Activated CD4-positive, alpha-beta T cell treated with anti-CD3 and anti-CD28 coated beads, Interleukin-2, amount 10 ng/mL, durations not matched to agents 7 days and 5 days (primary cell): ENCODE measurements at places on chromosomes 5 and 9.

GRCh38 chr9:76373173-76373783, 20.9 kb downstream of the RFK start:
- no peak for DNase-seq

- DNase-seq = no peak
These were observed 142.9 kb downstream of the DOCK8 start for GRCh38 chr9:357560-357959.

- DNase-seq = no peak
These were observed 18.1 kb upstream of the ARRDC3 start for GRCh38 chr5:91401175-91401574.

GRCh38 chr9:21096172-21096900, 18.6 kb upstream of the IFNB1 start:
- DNase-seq = peak; percentile 59

GRCh38 chr5:154989626-154990025, 23.9 kb upstream of the KIF4B start:
- DNase-seq = no peak

DNA sequence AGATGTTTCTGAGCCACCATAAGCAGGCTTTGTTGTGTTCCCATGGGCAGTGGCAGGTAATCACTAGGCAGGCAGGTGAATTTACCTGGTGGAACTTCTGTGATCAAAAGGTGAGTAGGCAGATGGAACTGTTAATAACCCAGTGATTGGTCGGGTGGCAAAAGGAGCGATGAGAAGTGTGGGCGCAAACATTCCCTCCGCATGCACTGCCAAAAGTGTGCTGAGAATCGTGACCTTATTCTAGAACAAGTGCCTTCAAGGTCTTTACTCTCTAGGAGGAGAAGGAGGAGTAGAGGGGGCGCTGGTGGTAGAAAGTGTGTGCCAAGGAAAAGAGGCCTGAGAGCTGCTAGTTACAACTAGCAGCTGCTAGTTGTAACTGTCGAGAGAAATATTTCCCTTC, 3.3 kb downstream of the OTULINL start:
- DNase-seq = no peak

DNA sequence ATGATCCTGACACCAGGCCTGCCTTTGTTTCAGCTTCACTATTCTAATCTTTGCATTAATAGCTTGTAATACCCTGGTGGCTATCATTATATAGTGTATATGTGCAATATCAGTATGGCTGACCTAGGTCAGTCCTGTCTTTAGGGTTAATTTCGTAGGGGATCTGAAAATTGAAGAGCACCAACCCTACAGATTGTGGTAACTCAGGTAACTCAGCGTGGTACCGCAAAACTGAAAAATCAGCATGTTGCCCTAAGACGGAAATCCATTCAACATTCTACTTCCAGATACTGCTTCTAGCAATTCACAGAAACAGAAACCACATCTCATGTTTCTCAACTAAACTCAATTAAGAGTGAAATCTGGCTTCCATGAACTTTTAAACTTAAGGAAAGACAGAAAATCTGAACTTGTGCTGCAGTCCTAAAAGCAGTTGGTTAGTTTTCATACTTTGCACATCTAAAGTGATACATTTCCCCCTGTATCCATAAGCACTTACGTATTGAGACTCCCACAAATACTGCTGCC, 78.3 kb downstream of the FNIP1 start:
- no peak for DNase-seq

GRCh38 chr9:33453999-33454660, 6.7 kb upstream of the AQP3 start:
- no peak for DNase-seq

GRCh38 chr5:36841677-36842076, 34.9 kb upstream of the NIPBL start:
- no peak for DNase-seq

- DNase-seq = peak; percentile 46
These were observed 86.1 kb downstream of the WWC1 start for GRCh38 chr5:168377525-168377924.

DNA sequence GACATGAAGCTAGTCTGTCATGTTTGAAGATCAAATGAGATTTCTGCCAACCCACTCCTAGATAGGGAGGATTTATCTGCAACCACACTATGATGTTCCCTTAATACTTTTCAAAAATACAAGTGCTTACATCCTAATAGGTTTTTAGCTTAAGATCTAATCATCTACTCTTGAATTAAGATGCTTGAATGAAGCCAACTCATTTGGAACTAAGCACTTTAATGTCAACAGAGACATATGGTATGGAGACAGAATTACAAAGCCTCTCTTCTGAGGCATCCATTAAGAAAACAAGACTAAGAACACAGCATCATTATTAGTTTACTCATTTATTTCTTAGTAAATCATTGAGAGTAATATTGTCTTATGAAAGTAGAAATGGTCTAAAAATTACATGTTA, 139.3 kb upstream of the NFIB start:
- DNase-seq = no peak

DNA sequence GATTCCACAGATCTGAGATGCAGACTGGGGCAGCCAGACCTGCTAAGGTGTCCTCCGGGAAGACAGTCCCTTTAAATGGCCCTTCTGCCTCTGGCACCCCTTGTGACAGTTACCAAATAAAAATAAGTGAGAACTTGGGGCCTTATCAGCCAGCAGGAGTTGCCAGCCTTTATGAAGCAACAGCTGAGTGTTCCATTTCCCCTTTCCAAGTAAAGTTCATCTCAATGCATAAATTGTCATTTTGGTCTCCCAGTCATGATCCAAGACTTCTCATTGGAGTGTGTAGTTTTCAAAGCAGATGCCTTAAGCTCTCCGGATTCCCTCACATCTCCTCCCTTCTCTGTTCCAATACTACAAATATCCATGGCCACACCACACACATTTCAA, 4.1 kb downstream of the PTCH1 start:
- no peak for DNase-seq

DNA sequence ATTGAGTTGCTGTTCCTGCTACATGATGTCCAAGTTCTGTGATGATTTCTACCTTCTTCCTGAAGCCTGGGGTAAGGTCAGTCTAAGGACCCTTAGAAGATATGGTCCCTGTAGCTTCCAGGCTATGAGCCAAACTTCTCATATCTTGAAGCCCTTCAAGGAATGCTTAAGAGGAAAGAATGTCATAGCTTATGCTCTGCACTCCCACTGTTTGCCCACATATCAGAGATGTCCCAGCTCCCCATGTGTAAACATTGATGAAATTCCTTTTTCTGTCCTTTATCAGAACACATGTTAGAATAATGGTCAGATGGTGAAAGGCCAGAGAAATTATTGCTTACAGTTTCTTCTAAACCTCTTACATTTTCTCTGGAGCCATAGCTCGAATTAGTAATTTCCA, 41.4 kb upstream of the RUSC2 start:
- DNase-seq = no peak

- no peak for DNase-seq
These were observed 4.1 kb downstream of the FBXW11 start for GRCh38 chr5:172002310-172002709.

DNA sequence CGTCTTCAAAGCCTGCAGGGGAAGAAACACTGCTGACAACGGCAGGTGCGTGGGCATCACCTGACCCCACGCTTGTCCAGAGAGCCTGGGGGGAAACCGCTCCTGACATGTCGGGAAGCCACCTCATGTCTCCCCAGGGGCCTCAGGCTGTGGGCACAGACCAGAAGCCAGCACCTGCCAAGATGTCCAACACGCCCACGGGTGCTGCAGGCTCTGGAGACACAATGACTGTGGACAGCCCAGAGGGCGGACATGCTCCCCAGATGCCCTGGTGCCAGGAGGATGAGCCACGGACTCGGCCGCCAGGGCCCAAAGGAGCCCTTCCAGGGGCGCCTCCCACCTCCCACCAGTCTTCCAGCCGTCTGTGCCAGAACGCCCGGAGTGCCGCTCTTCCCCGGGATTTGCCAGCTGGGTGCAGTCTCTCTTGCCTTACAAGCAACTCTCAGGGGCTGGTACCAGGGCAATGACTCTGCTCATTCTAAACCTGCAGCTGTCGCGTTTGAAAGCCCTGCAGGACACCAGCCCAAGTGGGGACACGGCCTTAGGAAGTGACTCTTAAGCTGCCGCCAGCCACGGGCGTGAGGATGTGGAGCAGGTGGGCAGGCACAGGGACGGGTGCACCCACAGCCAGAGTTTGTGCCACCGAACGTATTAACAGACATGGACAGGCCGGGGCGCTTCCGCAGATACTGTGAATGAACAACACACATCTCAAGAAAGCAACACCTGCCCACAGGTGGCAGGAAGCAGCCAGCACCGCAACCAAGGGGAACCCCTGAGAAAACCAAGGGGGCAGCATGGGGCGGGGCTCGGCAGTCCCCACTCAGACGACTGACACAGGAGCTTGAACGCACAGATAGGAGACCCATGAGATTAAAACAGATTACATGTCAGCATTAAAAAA, 6.8 kb upstream of the LHX3 start:
- no peak for DNase-seq

DNA sequence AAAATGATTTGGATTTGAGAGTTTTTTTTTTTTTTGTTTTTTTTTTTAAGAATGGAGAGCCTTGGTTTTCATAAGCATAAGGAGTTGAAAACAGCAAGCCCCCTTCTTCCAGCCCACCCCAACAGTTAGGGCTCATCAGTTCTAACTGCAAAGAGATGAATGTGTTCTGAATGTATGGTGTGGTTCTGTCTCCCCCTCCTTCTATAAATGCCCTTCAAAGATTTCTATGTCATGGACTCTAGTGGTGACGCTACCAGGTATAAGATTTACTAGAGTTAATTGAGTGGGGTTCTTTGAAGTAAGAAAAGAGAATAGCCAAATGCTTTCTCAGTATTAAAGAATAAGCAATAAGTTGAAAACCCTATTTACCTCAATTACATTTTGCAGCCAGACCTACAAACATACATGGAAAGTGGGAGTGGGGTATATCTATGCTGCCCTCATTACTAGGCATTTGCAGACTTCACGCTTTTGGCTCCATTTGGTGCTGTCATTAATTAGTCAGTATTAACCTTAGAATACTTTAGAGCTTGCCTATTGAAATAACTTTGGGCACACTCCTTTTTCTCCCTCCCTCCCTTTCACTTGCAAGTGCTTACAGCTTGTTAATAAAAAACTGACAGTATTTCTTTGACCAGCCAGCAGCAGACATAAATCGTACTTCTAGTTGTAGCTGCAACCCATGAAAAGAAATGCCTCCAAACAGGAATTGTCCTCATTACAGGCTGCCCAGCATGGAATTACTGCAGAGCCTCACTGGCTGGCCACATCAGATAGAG, 667.2 kb upstream of the ZNF608 start:
- DNase-seq = no peak

GRCh38 chr5:30343707-30344106, 849.8 kb upstream of the CDH6 start:
- DNase-seq = no peak

DNA sequence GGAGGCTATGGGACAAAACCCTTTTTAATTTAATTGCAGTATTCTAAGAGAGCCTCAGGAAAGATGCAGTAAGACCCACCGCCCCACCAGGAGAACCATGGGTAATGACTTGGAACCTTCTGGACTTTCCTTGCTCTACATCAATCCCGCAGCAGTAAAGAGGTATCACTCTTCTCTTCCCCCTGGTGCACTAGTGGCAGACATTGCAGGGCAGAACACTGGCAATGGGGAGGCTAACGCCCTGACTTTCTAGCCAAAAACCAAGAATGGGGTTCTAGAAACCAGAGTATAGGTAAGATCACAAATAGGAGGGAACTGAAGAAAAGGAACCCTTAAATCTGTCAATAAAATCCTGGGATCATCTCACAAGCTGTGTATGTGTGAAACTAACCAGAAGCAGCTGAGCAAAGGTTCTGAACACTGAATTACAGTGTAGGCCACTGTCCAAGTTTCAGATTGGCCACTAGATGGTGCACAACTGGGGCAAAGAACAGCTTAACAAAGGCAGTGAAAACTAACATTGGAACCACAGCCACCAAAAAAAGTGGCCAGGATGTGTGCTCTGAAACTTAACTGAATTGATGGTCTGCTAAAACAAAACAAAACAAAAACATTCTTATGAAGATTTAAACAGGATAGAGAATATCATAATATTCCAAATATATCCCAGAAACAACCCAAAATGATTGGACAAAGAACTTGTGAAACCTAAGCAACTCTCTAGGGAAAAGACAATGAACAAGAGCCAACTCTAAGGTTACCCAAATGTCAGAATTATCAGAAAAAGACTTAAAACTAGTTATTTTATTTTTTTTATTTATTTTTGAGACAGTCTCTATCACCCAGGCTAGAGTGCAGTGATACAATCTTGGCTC, 6.6 kb upstream of the FAM151B start:
- peak; percentile 67 for DNase-seq

- no peak for DNase-seq
These were observed 239.0 kb downstream of the PBX3 start for GRCh38 chr9:125985998-125986655.

- DNase-seq = no peak
These were observed 30.5 kb upstream of the ZSWIM6 start for GRCh38 chr5:61301341-61302199.

- no peak for DNase-seq
These were observed 91.1 kb downstream of the ZNF608 start for GRCh38 chr5:124655251-124655917.

DNA sequence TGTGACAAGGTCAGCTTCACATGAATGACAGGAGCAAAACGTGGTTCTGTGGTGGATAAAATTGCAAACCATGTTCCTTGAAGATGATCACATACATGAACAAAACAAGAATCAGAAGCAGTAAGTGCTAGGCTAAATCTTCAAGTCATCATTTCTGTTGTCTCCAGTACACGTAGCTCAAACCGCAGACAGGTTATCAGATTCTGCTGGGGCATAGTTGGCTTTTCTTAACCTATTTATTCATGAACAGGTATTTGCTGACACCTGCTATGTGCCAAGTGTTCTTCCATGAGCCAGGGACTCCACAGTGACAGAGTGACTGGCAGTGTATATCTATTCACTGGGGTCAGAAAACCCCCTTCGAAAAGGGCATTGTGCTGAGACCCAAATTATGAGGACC, 20.8 kb downstream of the MFAP3 start:
- no peak for DNase-seq

DNA sequence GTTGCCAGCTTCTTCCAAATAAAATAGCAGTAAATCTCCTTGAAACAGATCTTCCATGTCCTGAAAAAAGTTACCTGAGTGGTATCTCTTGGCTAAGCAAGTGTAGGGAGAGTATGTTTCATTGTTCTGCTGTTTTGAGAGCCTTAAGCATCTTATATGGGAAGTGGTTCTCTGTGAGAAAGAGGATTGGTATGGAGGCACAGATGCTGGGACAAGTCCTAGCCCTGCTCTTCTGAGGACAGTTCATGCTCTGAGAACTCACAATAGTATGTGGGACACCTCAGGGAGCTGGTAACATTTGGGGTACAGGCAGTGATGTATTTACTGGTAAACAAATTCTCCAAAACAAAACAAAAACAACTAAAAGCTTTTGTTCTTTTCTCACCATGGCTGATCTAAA, 2.0 kb downstream of the PPP3R2 start:
- DNase-seq = no peak

GRCh38 chr5:71946343-71947030, 160.8 kb upstream of the MAP1B start:
- no peak for DNase-seq

GRCh38 chr5:56154732-56155484, 78.2 kb downstream of the ANKRD55 start:
- DNase-seq = peak; percentile 51

GRCh38 chr5:170483701-170484458, 19.9 kb upstream of the KCNIP1 start:
- DNase-seq = no peak
